NCI-H345 (cell line): ENCODE measurements at places on chromosomes 7 and 10.
A peak's percentile ranks its signal among the peaks of the same experiment; 100 is the strongest.

DNA sequence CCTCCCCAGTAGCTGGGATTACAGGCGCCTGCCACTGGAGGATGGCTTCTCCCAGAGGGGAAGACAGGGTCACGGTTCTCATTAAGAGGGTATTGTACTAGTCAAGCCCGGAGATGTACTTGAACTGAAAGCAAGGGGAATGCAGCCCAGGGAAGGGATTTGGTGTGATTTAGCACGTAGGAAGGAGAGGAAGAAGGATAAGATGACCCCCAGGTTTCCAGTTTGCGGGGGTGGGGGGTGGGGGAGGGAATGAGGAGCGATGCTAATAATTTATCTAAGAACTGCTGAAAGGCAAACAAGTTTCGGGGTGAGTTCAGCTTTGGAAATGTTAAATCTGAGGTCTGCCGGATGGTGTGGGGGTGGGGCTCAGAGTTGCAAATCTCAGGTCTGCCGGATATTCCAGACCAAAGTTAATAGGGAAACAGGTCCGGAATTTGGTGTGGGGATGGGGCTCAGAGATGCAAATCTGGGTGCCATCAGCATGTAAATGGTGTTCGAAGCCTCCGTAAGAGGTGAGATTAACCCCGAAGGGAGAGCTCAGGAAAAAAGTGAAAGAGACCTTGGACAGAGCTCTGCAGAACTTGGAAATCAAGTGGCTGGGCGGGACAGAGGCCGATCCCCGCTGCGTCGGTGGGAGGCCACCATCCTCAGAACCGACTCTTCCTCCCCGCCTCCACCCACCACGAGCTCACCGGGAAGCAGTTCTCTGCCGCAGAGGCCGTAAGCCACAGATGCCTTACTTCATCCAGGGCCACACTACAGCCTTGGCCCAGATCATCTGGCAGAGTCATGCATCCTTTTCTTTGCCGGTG is 1.6 kb upstream of the SEPHS1 start:
- DNase-seq: no peak

GRCh38 chr10:62851442-62851841 is 35.3 kb upstream of the EGR2 start:
- no peak for DNase-seq

DNA sequence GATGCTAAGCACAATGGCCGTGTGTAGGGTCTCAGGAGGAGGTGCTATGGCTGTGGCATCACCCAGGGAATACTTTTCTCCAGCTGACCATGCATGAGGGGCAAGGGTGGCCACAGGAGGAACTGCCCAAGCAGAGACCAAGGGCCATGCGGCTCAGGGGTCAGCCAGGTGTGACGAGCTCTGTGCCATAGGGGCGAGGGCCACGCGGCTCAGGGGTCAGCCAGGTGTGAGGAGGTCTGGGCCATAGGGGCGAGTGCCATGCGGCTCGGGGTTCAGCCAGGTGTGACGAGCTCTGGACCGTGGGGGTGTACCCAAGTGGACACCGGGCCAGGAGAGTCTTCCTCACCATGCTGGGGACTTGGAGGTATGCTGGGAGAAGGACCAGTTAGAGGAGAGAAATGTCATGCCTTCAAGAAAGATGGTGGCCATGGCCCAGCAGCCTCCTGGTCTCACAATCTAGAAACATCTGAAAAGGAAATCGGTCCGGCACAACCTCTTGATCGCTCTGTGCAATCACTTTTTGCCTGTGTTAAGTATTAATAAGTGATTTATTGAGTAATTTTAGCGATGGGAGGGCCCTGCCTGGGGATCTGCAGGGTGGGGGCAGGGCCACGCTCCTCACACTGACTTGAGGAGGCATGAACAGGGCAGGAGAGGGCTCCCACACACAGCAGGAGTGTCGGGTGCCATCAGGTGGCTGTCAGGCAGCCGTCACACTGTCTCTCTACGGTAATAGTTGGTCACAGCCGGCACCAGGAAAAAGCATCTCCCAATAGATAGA is 265.0 kb downstream of the ADARB2 start:
- DNase-seq: no peak

GRCh38 chr7:39678930-39679709 is 55.7 kb downstream of the RALA start:
- DNase-seq: no peak

DNA sequence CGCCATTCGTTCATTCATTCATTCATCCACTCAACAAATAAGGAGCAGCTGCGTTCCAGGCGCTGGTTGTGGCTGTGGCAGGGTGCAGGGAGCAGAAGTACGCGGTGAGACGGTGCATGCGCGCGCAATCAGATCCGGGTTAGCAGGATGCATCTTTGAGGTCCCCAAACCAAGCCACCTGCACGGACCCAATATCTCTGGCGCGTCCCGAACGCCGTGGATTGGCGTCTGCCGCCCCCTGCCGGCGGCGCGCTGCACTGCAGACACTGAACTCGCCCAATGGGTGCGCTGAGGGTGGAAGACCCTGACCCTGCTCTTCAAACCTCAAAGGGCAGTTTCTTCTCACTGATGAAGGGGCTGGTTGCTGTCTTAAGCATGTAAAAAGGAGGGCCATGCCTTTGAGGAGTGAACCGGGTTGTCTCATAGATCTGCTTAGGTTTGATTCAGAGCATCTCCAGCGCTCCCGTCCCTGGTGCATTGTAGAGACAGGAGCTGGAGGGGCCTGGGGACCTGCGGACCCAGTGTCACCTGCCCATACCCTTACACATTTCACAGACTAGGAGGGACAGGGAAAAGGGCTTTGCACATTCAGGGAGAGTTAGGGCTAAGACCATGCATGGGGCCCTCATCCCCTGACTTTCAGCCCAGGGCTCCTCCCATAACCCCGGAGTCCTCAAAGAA is 102.5 kb downstream of the RAMP3 start:
- peak; percentile 4 for DNase-seq

DNA sequence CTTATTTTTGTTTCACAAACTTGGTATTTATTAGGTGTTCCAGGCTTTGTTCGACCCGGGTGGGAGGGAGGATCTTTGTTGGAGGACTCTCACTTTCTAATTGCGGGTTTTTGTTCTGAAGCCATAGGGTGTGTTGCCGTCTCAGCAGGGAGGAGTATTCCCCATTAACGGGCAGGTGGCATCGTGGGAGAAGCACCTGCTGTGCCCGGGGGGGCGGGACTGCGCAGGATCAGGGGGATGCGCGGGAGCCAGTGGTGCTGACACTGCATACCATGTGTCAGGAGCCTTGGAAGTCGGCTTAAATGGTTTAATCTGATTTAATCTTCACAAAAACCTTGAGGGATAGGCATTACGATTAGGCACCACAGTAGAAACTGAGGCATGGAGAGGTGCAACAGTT is 113.0 kb downstream of the MGMT start:
- DNase-seq: peak; percentile 74

DNA sequence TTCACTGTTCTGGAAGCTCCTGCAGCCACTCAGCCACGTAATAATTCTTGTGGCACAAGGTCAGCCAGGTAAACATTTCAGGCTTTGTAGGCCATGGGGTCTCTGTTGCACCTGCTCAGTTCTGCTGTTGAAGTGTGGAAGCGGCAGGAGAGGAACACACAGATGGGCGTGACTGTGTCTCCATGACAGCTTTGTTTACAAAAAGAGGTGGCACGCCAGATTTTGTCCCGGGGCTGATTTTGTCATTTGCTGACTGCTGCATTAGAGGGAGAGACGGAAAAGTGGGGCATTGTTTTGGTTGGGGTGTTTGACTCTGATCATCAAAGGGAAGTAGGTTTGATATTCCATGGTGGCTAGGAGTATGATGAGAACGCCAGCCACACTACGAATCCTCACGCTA is 103.1 kb downstream of the PRKAG2 start:
- DNase-seq: peak; percentile 86

GRCh38 chr7:12730523-12730922 is 43.1 kb downstream of the ARL4A start:
- DNase-seq: no peak

GRCh38 chr10:47038881-47039561 is 127.8 kb downstream of the PTPN20 start:
- DNase-seq: no peak

DNA sequence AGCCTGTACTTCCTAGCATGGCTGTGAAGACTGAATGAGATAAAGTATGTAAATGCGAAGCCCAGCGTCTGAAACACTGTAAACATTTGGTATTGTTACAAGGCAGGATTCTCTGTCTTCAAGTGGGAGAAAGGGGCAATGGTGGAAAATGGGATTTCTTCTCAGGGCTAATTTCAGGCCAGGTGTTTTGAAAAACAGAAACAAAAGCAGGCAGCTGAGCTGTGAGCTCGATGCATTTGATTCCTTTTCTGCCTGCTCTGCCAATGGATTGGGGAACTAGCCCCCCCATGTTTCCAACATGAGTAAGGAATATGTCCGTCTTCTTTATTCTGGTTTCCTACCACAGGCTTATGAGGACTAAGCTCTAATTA is 732.1 kb upstream of the AUTS2 start:
- DNase-seq: no peak

DNA sequence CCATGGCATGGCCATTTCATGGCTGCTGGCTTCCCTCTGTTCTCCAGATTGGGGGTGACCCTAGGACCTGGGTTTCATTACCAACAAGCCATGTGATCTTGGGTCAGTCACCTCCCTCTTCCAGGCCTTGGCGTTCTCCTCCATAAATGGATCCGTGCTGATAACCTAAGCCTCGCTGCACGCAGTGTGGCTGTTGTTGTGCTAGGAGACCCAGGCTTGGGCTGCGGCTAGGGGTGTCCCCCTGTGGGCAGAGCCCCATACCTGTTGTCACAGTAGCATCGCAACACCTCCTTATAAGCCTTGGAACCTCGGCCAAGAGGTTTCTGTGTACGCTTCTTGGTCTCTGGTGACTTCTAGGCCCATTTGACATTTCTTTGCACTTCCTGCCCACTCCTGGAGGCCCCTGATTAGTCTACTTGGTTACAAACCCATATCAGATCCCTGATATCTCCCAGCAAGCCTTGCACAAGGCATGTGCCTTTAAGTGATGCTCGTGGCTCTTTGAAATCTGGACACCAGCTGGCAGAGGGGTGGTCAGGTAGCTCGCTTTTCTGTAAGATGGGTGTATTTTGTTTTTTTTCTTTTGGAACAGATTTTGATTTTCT is 23.6 kb downstream of the ZMIZ1 start:
- DNase-seq: no peak

DNA sequence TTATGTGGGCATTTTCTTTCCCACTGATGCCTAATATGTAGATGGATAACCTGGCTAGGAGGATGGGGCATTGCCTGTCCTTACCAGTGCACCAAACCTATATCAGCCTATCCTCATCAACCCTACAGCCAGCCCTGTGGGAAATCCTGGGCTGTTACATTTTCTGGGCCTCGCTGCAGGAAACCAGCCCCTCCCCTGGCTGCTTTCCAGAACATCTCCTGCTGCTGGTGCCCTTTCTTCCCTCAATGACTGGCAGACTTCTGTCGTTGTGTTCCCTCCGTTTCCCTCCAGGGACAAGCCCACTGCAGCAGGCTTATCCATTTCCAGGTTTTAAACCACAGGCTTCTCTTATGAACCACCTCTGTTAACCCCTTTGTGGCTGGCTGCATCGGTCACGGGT is 486.1 kb upstream of the COBL start:
- DNase-seq: peak; percentile 85

DNA sequence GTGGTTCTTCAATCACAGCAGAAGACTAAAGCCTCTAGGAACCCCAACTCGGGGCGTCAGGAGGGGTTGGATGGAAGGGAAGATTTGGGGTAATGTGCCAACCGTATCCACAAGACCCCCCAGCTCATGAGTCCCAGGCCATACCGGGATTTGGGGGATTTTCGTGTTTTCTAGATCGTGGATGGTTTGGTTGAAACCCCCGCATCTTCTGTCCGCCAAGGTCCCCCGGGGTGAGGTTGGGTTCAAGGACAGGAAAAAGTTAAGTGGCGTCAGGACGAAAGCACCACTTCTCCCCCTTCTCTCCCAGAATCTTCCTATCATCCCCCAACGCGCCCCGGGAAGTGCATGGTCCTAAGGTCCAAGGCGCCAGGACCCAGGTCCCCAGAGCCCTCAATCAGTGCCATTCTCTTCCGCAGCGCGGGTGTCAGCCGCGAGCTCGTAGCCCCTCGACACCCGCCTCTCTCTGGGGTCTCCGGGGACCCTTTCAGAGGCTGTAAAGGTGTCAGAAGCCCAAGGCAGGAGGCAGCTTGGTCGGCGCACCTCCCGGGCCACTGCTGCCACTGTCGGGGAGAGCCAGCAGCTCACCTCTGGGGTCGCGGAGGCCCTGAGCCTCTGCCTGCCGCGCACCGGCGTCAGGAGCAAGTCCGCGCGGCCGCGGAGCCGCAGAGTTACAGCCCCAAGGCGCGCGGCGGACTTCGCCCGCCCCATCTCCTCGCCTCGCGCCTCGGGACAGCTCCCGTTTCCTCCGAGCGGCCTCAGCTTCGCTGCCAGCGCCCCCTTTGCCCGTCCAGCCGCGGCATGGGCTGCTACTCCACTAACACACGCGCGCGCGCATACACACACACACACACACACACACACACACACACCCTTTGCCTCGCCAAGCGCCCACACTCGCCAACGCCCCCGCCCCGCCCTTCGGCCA is 1.5 kb downstream of the MKX start:
- DNase-seq: no peak

GRCh38 chr10:53528974-53529373 is 756.4 kb upstream of the MBL2 start:
- DNase-seq: no peak

GRCh38 chr7:91491868-91492267 is 227.6 kb downstream of the FZD1 start:
- no peak for DNase-seq

DNA sequence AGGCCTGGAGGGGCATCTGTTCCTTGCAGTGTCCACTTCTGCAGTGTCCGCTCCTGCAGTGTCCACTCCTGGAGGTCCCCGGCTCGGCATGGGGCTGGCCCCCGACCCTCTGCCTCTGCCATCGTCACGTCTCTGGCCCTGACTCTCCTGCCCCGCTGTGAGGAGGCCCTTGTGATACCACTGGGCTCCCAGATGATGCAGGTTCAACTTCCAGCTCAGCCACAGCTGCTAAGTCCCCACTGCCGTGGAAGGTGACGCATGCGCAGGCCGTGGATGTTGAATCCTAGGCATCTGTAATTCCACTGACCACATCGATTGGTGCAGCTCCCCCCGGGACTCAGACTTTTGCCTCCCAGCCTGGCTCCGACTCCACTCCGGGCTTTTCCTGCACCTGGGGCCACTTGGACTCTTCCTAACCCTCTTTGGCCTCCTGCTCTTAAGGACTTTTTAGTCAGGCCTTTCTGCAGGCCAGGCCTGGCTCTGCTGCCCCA is 95.1 kb downstream of the GLRX3 start:
- no peak for DNase-seq

DNA sequence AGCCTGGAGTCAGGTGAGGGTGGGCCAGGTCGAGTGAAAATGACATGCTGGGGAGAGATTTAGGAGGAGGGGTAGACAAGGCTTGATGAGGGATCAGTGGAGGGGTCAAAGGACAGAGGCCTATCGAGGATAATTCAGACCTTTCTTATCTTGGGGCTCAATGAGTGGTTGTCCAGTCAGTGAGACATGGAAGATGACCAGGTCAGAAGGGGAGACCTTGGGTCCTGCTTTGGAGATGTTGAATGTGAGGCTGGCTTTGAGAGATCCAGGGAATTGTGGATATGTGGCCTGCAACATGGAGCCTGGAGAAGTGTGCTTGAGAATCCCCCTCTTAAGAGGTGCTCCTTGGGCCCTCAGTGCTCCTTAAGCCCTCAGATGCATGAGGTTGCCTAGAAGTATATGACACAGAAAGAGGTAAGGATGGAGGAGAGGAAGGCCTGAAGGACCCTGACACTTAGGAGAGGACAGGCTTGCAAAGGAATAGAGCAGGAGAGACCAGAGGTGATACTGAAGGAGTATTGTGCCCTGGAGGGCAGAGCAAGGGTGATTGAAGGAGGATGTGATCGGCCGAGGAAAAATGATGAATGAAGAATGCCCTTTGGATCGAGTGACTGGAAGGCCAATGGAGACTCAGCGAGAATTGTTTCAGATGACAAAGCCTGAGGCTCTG is 129.8 kb upstream of the GPR26 start:
- DNase-seq: no peak
